ENCODE measurements at places on chromosomes 2 and 18. TPM values are rescaled to one million over a fixed set of nuclear protein-coding genes. Genes with fewer than 3 reads are reported as not detected.
A peak's percentile ranks its signal among the peaks of the same experiment; 100 is the strongest.

Gene DSG4
- total RNA-seq: not detected

DNA sequence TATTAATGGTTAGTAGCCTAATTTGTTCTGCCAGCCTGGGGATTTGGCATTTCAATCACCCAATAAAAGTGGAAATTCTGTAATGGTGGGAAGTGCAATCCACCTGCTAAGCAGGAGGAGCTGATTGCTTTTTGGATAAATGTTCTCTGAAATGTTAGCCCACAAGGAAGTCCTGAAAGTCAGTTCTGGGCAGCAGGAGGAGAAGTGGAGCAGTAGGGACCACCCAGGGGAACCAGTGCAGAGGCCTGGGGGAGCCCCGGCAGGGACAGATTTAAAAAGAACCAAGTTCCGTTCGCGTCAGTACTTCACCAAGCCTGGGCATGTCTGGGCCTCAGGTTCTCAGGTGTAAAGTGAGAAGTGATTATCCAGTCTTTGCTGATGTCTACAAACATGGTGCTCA, 248.5 kb upstream of the RAB6C start:
- no peaks in the 10 kb centered on the region for H3K27me3 ChIP-seq
- H3K36me3 ChIP-seq: no peaks in the 10 kb centered on the region
- no peak overlapping the region for H3K27ac ChIP-seq
- H3K4me1 ChIP-seq: no peaks in the 10 kb centered on the region
- no peak overlapping the region for H3K4me3 ChIP-seq

DNA sequence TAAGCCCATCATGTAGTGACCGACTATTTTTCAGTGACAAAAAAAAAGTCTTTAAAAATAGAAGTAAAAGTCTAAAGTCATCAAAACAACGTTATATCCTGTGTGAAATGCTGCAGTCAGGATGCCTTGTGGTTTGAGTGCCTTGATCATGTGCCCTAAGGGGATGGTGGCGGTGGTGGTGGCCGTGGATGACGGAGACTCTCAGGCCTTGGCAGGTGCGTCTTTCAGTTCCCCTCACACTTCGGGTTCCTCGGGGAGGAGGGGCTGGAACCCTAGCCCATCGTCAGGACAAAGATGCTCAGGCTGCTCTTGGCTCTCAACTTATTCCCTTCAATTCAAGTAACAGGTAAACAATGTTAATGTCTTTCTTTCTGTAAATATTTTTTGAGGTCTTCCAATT, at the start of gene CD28:
CD28 (plus strand) TSS at position 237 of the 400 bp plus-strand sequence; CDS start at position 295, 58 bp downstream.
- no peaks in the 10 kb centered on the region for H3K4me1 ChIP-seq
- H3K4me3 ChIP-seq: no peak within 1 kb of the TSS
- H3K36me3 ChIP-seq: no peaks in the 10 kb centered on the region
- H3K27me3 ChIP-seq: no peaks in the 10 kb centered on the region
- DNase-seq: no peak

- H3K36me3 ChIP-seq: no peaks in the 10 kb centered on the region
- H3K4me3 ChIP-seq: no peak overlapping the region
- no peaks in the 10 kb centered on the region for H3K4me1 ChIP-seq
- H3K27me3 ChIP-seq: no peaks in the 10 kb centered on the region
- DNase-seq: no peak
- H3K27ac ChIP-seq: no peak overlapping the region
Observed at GRCh38 chr2:181363164-181363563, 94.0 kb upstream of the ITGA4 start.

GRCh38 chr2:164600763-164601162, 20.5 kb downstream of the GRB14 start:
- H3K27ac ChIP-seq: no peak overlapping the region
- H3K4me1 ChIP-seq: no peaks in the 10 kb centered on the region
- no peak overlapping the region for H3K4me3 ChIP-seq
- no peak for DNase-seq

Gene REEP1
- total RNA-seq: 2.1 TPM

GRCh38 chr2:85433511-85434089, 15.1 kb downstream of the SH2D6 start:
- no peaks in the 10 kb centered on the region for H3K36me3 ChIP-seq
- no peaks in the 10 kb centered on the region for H3K27me3 ChIP-seq
- DNase-seq: no peak
- peak overlapping the region; percentile 95 for H3K27ac ChIP-seq

- H3K27ac ChIP-seq: no peak overlapping the region
- H3K4me1 ChIP-seq: no peaks in the 10 kb centered on the region
- no peak overlapping the region for H3K4me3 ChIP-seq
- H3K36me3 ChIP-seq: no peaks in the 10 kb centered on the region
- H3K27me3 ChIP-seq: no peaks in the 10 kb centered on the region
- DNase-seq: no peak
Observed at GRCh38 chr2:209519906-209520305, 96.1 kb downstream of the MAP2 start.

GRCh38 chr2:167966937-167967913, 280.2 kb downstream of the STK39 start:
- H3K27ac ChIP-seq: no peak overlapping the region
- no peaks in the 10 kb centered on the region for H3K4me1 ChIP-seq
- no peaks in the 10 kb centered on the region for H3K36me3 ChIP-seq
- DNase-seq: no peak
- H3K4me3 ChIP-seq: no peak overlapping the region

DNA sequence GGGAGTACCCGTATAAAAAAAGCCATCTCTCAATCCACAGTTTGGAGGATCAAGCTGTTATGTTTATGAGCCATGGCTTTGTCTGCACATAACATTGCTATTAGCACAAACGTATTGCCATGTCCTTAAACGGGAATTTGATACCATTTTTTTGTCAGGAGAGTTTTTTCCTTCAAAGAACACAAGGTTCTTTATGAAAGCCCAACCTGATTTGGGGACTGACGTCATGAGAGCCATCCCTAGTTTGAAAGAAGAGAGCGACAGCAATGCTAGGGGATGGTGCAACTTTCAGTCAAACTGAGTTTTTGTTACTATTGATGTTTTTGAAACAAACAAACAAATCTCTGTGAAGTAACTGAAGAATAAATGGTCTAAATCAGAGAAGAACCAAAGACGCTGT, 376.6 kb downstream of the EIPR1 start:
- no peak overlapping the region for H3K4me3 ChIP-seq
- no peak for DNase-seq
- H3K27ac ChIP-seq: no peak overlapping the region
- H3K4me1 ChIP-seq: no peaks in the 10 kb centered on the region
- H3K27me3 ChIP-seq: no peaks in the 10 kb centered on the region
- no peaks in the 10 kb centered on the region for H3K36me3 ChIP-seq

DNA sequence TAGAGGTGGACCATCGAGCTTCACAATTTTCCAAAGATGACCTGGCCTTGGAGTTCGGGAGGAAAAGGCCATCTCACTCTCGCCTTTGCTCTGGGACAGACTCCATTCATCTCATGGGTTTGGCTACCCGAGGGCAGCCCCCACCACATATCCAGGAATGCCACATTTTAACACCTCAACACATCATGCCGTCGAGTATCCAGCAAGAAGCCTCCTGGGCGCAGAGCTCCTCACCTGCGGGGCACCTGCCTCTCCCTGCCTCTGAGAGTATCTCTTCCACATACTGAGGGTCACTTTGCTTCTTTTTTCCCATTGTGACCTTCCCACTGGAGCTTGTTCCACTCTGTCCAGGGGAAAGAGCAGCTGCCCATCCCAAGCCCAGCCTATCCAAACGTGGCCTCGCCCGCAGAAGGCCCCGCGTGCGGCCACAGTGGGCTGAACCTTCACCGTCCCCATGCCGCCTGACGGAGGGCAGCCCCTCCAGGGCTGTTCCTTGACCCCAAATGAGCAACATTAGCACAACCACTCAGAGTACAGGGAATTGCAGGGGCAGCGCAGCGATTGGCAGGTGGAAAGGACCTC, 5.5 kb upstream of the LIMS2 start:
- H3K4me1 ChIP-seq: peaks cover 7% of the 10 kb centered on the region
- no peak for DNase-seq
- H3K36me3 ChIP-seq: no peaks in the 10 kb centered on the region

DNA sequence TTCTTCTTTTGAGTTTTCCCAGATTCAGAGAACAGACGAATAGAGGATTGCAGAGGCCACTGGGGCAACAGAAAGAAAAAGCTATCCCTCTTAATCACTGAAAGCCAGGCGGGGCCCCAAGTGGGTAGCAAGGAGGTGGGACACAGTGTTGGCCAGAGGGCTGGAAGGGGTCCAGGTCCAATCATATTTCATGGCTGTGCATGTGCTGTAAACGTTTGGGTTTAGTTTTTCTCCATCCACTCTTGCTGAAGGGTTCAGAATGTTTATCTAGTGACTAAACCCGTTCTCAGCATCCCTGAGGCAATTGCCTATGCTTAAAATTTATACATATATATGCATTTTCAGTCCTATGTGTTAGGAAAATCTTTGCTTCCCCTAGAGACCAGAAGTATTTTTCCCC, 99.4 kb upstream of the EPHA4 start:
- H3K4me3 ChIP-seq: no peak overlapping the region
- no peak overlapping the region for H3K27ac ChIP-seq
- H3K4me1 ChIP-seq: no peaks in the 10 kb centered on the region

- H3K27me3 ChIP-seq: peaks cover 9% of the 10 kb centered on the region
- H3K4me3 ChIP-seq: peak overlapping the region; percentile 88
- DNase-seq: no peak
- H3K4me1 ChIP-seq: peaks cover 9% of the 10 kb centered on the region
- no peaks in the 10 kb centered on the region for H3K36me3 ChIP-seq
- H3K27ac ChIP-seq: peak overlapping the region; percentile 98
Observed at GRCh38 chr2:144520756-144521487, 1.0 kb upstream of the ZEB2 start.

- H3K4me1 ChIP-seq: no peaks in the 10 kb centered on the region
- no peaks in the 10 kb centered on the region for H3K27me3 ChIP-seq
- no peak overlapping the region for H3K4me3 ChIP-seq
- H3K27ac ChIP-seq: no peak overlapping the region
- H3K36me3 ChIP-seq: no peaks in the 10 kb centered on the region
- no peak for DNase-seq
Observed at GRCh38 chr2:204947405-204947804, 402.1 kb downstream of the PARD3B start.

Gene TCF7L1
- 0.29 TPM for total RNA-seq

Gene XDH
- 54.0 TPM for total RNA-seq

DNA sequence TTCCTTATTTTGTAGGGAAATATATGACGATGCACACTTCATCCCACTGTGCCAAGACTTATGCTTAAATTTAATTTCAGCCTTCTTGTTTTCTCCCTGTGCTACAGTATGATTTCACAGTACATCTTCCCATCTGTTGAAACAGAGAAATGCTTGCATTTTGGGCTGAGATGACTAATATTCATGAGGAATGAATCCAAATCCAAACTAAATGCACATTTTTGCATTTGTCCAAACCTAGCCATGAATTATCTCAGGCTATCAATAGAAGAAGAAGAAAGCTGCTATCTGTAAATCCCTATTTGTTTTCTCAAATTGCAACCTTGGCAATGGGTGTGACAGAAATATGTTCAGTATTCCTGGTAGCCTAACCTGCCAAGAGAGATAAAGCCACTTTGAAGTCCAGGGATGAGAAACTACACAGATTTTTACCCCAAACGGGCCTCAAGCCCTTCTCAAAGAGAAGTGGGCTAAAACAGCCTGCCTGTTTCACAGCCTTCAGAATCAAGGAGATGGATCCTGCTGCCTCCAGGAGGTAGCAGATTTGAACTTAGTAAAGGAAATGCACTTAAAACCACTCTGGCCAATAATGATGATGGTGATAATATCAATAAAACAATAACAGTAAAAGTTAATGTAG, 306.9 kb upstream of the NT5C1B start:
- DNase-seq: no peak
- H3K27me3 ChIP-seq: no peaks in the 10 kb centered on the region
- H3K4me1 ChIP-seq: no peaks in the 10 kb centered on the region
- no peaks in the 10 kb centered on the region for H3K36me3 ChIP-seq
- H3K27ac ChIP-seq: no peak overlapping the region
- H3K4me3 ChIP-seq: no peak overlapping the region

- no peak overlapping the region for H3K27ac ChIP-seq
- no peaks in the 10 kb centered on the region for H3K4me1 ChIP-seq
- H3K36me3 ChIP-seq: peaks cover 14% of the 10 kb centered on the region
- no peak overlapping the region for H3K4me3 ChIP-seq
- H3K27me3 ChIP-seq: no peaks in the 10 kb centered on the region
- DNase-seq: no peak
Observed at GRCh38 chr2:96547731-96548171, 11.2 kb downstream of the ARID5A start.

- no peaks in the 10 kb centered on the region for H3K27me3 ChIP-seq
- DNase-seq: no peak
- H3K36me3 ChIP-seq: no peaks in the 10 kb centered on the region
- no peak overlapping the region for H3K4me3 ChIP-seq
- peaks cover 29% of the 10 kb centered on the region for H3K4me1 ChIP-seq
Observed at GRCh38 chr2:42045848-42046748, 1.7 kb upstream of the PKDCC start.

DNA sequence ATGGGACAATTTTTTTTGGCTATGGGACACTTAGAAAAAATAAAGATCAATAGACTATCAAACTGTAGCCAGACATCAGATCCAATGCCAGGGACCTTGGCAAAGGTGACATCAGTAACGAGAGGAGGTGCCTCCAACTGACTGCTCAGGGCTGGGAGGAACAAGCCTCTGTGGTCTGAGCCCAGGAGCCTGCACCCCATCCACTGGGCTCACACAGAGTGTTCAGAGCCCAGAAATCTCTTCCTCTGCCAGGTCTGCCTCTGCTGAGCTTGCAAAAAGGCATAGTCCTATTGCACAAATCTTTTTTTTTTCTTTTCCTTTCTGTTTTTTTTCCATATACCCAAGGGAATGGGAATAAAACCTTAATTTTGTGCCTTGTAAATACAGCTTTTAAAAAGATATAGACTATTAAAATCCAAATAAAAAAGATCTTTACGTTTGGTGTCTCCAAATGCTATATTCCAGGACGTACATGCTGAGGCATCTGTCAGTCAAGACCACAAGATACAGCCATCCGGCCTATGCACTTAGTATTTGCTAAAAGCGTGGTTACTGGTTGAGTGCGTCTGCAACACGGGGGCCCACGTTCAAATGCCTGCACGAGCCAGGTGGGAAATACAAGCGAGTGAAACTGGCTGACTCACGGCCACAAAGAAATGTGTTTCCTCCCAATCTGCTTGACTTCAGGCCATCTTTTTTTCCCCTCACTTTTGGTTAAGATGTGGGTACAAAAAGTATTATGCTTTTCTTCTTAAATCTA, 7.8 kb upstream of the ARHGAP25 start:
- H3K4me3 ChIP-seq: no peak overlapping the region
- no peaks in the 10 kb centered on the region for H3K27me3 ChIP-seq
- H3K27ac ChIP-seq: peak overlapping the region; percentile 47
- peak; percentile 20 for DNase-seq
- peaks cover 10% of the 10 kb centered on the region for H3K4me1 ChIP-seq

GRCh38 chr2:138103156-138103555, 138.9 kb downstream of the HNMT start:
- H3K4me3 ChIP-seq: no peak overlapping the region
- H3K27me3 ChIP-seq: no peaks in the 10 kb centered on the region
- no peak overlapping the region for H3K27ac ChIP-seq

GRCh38 chr2:95270541-95271081, 3.6 kb upstream of the PROM2 start:
- no peaks in the 10 kb centered on the region for H3K27me3 ChIP-seq
- no peak overlapping the region for H3K27ac ChIP-seq
- H3K4me1 ChIP-seq: peaks cover 20% of the 10 kb centered on the region
- H3K4me3 ChIP-seq: no peak overlapping the region

Data from esophagus squamous epithelium (tissue), 5 donors.